ENCODE measurements at places on chromosomes 3 and 15.

GRCh38 chr3:165549665-165550064 lies 287.6 kb downstream of the BCHE start:
- DNase-seq: peak; percentile 48

GRCh38 chr15:64068133-64068532 lies 21.8 kb upstream of the DAPK2 start:
- no peak for DNase-seq

DNA sequence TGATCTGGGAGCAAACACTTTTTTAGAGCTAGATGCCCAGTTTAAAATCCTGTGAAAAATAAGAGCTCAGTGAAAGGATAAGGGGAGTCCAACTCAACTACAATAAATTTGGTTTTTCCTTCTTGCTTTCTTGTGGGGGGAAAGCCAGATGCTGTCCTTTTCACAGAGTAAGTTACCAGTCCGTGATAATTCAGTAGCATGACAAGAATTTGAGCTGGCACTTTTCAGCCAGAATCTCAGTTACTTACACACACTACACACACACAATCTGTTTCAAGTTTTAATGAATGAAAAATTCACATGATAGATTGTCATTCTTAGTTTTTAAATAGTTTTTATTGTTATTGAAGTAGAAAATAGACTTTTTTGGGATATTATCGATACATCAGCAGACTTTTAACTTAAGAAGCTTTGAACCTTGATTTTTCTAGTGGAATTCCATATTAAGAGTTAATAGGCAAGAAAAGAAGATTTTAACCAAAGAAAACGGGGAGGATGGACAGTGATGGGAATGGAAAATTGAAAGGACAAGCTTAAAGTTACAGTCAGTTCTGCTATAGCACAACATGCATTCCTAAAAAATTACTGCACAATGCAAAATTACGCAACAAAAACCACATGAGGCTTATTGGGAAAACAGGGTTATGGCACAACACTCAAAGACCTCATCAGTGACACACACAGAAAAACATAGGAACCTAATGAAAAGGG lies 47.0 kb downstream of the PSMD6 start:
- DNase-seq: no peak

DNA sequence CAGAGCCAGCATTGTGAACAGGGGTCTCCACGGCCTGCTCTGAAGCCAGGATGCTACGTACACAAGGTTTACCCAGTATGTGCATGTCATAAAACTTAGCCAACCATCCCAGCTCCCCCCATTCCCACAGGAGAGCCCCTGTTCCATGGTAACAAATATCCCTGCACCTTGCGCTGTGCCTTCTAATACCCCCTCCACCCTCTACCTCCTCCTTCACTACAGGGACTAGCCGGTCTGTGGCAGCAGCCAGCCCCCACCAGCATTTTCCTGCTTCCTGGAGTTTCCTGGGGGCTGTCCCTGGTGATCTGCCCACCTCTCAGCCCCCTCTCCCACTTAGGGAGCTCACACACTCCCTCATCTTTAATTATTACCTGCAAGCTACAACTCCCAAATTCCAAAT lies 20.4 kb downstream of the ACSBG1 start:
- DNase-seq: no peak

DNA sequence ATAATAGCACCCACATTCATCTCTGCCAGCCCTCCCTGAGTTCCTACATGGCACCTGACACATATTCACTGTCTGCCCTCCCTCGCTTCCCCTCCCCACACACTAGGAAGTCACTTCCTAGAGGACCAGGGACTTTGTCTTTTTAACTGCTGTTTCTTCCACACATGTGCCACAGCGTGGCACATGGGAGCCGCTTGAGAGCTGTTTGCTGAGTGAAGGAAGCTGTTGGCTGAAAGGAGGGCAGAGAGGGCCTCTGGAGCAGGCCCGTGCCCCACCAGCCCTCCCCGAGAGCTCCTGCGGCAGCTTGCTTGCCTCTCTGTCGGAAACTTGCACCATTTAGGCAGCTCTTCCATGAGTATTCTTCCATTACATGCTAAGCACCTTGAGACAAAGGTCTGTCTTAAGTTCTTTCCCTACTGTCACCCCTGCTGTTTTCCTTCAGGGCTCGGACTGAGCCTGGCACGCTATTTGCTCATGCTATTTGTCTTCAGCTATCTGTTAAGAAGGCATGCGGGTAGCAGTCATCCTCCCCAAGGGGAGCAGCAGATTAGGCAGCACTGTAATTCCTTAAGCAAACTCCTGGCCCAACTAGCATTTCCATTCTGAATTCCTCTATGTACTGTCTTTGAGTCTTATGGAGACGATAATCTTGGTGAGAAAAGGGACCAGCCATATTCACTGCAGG lies 72.2 kb downstream of the CACNA1D start:
- DNase-seq: no peak

GRCh38 chr3:33949074-33949473 lies 150.6 kb downstream of the PDCD6IP start:
- DNase-seq: no peak

GRCh38 chr3:176867681-176868663 lies 329.3 kb downstream of the TBL1XR1 start:
- peak; percentile 94 for DNase-seq

- no peak for DNase-seq
Measured at GRCh38 chr3:108090049-108090700, 656 bp downstream of the CD47 start.

GRCh38 chr3:62361824-62362223 lies 11.5 kb downstream of the FEZF2 start:
- no peak for DNase-seq

DNA sequence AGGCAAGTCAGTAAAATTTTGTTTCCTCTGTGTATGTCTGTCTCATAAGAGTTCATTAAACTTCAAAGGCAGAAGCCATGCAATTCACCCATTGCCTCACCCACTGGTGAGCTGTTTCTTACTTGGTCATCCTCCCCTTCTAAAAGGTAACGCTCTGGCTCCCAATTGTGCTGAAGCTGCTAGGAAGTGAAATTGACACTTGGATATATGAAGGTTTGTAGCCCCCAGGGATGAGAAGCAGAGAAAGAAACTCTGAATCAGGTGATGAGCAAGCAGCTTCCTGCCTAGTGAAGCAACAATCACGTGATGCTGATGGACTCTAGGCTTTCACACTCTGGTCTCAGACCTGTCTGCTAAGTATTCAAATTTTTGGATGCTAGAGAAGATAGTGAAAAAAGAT lies 70.7 kb downstream of the CD200R1L start:
- DNase-seq: no peak

DNA sequence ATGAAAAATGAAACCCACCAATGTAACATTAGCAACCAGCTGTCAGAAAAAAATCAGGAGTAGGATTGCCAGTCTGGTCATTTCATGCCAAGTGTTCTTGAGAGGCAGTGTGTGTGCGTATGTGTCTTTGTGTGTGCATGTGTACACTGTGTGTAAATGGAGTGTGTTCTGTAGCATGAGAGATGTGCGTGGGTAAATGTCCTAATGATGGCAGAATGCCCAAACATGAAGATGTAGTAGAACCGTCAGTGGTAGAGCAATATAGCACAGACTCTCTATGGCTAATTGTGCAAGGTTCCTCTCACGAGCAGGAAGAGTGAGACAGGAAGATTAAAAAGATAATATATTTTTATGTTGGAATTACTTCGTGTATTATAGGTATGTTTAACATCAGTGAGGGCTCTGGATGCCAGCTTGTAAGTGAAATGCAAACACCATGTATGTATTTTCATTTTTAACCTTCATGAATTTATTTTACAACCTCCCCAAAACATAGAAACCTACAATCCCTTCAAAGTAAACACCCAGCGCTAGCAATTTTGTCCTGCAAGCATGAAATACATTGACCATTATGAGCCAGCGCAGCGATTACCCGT lies 1038.7 kb downstream of the IGSF11 start:
- no peak for DNase-seq

DNA sequence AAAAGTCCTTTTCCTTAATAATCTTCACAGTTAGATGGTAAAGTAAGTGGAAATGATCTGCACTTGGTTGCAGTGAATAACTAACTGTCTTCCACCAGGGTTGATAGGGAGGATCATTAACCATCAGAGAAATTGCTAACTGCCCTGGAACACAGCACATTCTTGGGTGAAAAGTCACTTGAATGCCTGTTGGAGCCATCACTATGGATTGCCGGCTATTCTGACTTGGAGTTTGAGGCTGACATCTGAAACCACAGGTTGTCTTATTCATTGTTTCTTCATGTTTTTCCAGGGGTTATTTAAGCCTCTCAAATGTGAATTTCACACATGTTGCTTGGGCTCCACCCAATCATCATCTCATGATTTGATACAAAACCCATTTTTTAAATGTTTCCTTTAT lies 901.4 kb downstream of the MCTP2 start:
- no peak for DNase-seq

GRCh38 chr3:97613139-97613538 lies 151.4 kb upstream of the ARL6 start:
- DNase-seq: no peak

DNA sequence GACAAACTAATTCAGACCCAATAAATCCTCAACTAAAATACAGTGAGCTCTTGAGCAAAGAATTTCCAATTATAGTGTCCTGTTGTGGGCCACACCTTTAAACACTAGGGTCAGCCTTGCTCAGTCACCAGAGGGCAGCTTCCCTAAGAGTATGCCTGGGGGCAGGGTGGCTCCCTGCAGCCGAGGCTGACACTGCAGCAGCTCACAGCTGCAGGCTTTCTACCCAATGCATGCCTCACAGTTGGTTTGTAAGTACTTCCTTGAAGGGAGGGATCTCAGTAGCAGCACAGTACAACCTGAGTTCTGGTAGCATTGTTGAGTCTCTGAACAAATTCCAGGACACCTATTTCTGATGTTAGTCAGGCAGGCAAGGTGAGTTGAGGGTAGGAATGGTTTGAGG lies 335.6 kb downstream of the TUSC7 start:
- DNase-seq: no peak

- DNase-seq: no peak
Measured at GRCh38 chr15:43128980-43129335, 4.4 kb upstream of the TMEM62 start.

GRCh38 chr3:177743173-177743890 lies 546.0 kb upstream of the TBL1XR1 start:
- no peak for DNase-seq

DNA sequence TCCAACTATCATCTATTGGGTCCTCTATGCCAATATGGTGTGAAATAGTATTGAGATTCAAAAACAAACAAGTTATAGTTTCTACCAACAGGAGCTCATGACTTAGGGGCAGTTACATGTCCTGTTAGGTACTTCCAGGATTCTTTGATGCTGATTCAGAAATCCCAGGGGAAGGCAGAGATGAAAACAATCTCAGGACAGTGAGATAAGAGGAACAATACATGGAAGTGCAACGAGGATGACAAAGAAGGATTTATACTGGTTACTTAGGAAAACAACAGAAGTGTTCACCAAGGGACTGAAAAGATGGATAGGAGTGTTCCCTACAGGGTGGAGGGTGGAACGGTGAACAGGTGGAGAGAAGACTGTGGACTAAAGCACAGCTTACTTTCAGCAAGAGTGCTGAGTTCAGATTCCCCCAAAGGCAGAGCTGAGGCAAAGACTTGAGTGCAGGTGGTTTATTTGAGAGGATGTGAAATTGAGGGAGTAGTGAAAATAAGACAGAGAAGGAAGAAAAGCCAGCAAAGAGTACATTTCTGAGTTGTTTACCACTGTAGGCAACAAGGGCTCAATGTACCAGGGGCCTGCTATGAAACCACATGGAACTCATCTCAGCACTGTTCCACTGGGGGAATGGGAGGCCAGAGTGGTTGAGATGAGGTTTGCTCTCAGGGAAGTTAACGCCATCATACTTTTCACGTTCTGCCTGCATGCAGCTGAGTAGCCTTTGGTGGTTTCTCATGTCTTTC lies 68.1 kb downstream of the TRIM69 start:
- DNase-seq: no peak

- DNase-seq: no peak
Measured at GRCh38 chr3:126103121-126104027, 19.4 kb upstream of the SLC41A3 start.

GRCh38 chr3:83193526-83193925 lies 1432.1 kb upstream of the GBE1 start:
- no peak for DNase-seq

- DNase-seq: no peak
Measured at GRCh38 chr15:100980410-100981046, 61.4 kb downstream of the LRRK1 start.

- DNase-seq: no peak
Measured at GRCh38 chr15:44711743-44712345, 527 bp downstream of the B2M start.

- DNase-seq: no peak
Measured at GRCh38 chr3:150090006-150090405, 119.3 kb upstream of the PFN2 start.

DNA sequence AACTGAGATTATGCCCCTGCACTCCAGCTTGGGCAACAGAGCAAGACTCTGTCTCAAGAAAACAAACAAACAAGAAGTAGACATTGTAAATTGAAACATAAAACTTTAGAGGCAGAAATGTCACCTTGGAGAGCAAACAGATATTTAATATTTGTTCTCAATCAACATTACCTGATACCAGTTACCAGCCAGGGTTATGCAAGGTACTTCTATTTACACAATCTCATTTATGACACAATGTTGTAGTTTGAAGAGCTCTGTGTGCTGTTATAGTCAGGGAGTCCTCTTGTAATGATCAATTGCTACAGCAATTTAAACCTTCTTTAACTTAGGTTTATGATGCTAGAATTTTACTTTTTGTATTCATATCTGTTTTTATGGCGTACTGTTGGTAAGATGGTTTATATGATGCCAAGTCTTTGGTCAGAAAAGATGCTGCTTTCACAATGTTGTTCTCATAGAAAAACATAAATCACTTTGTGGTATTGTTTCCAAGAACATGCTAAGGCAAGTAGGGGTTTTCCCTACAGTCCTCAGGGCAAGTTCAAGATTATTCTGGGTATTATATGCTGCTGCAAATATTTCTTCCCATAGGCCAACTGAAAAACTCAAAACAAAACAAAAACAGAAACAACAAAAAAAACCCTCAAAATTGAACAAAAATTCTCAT lies 173.5 kb downstream of the TNIK start:
- peak; percentile 27 for DNase-seq

DNA sequence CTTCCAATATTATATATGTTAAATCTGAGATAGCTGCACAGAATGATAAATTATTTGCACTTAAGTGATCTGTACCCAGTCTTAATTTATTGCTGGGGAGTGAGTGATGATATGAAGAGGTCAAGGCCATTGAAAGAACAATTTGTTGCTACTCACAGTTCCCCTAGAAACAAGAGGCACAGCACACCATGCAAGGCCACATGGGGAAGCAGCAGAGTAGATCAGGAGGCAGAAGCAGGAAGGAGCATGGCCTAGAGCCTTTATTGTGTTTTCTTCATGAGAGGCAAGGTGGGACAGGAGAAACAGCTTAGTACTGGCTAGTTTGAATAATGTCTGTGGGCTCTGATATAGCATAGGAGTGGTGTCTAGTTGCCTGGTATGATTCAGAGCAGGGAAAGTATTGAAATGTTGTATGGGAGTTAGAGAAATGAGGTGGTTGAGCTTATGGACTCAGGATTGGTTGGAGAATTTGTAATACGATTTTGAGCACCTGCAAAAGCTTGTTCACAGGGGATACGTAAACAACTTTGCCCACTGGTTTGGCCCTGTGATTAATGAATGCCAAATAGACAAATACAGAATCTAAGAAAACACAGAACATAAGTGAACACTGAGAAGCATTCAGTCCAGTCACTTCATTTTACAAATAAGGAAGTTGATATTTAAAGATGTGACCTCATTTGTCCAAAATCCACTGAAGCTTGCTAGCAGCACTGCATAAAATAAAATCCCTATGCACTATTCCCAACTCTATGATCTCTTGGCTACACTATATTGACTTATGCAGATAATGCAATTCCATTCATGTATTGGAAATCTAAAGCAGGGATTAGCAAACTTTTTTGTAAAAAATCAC lies 71.7 kb downstream of the TMCO5A start:
- no peak for DNase-seq

Data from NCI-H510A (cell line).